ENCODE measurements at places on chromosomes 2 and 18.

DNA sequence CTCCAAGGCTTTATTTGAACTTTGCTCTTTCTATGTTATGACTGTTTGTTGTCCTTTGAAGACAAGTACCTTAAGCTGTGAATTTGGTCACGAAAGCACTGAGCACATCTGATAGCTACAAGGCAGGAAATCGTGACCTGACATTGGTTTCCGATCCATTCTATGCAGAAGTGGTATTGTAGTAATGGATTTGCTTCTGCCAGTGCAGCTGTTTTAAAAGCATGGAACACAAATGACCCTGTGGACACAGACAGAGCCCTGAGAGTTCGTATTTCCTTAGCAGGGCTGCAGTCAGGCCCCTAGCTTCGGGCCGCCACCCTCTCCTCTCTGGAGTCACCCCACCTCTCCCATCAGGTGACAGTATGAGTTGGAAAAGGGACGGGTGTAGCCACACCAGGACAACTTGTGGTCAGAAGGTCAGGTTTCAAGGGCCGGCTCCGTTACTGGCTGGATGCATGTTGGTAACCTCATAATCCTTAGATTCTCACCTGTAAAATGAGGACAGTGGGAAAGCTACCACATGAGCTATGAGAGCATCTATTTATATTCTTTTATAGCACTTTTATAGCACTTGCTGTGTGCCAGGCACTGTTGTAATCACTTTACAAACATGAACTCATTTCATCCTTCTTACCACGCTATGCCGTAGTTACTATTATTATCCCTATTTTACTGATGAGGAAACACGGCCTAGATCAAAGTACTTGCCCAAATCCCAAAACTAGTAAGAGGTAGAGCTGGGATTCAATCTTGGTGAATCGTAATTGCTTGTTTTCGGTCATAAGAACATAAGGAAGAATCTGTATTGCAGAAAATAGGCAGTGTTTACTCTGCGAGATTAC is 70.2 kb downstream of the SPATS2L start:
- DNase-seq, result no peak

- no peak for DNase-seq
These were observed 139.6 kb upstream of the TRIB2 start for GRCh38 chr2:12577091-12577490.

- DNase-seq, result no peak
These were observed 68.2 kb downstream of the GLI2 start for GRCh38 chr2:120803764-120804335.

DNA sequence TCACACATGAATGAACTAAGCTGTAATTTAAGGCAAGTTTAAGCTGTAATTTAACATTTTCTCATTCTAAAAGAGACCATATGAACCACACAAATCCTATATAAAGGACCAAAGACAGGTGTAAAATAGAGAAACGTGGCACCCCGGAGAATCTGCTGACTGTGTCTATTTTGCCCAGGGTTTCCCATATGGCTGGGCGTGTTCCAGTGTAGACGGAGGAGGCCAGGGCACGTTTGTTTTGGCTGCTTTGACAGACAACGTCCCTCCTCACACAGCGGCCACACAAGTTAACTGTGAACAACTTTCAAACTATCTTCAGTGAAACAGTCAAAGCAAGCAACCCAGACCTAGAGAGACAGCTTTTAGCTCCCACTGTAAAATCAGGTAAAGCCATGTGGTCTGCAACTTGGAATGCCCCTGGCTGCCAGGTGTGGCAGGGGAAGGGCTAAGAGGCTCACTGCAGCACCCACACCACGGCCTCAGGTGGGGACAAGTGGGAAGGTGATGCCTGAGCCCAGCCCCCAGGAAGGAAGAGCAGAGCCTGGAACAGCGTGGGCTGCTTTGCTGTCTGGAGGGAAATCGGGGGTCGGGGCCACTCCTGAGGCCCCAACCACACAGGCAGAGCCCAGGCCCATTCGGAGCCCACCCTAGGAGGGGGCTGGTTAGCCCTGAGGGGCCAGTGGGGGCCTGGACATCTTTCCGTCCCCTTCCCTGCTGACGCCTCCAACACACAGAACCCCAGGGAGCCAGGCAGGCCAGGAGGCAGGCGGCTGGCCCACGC is 40.7 kb downstream of the SLC66A2 start:
- DNase-seq, result no peak

GRCh38 chr18:69958422-69958821 is 10.7 kb upstream of the CD226 start:
- no peak for DNase-seq

DNA sequence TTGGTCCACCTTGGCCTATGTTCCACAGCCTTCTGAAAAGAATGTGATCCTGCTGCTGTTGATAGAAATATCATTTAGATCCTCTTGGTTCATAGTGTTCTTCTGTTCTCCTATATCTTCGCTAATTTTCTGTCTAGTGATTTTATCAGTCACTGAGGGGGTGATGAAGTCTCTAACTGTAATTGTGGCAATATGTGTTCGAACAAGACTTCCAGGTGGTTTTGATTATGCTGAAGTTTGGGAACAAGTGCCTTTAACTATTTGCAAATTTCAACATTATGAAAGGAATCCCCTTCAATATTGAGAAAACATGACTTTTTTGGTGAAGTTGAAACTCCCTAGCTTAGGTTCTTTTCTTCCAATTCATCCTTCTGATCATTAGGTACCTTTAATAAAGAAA is 140.4 kb downstream of the MTX2 start:
- no peak for DNase-seq

DNA sequence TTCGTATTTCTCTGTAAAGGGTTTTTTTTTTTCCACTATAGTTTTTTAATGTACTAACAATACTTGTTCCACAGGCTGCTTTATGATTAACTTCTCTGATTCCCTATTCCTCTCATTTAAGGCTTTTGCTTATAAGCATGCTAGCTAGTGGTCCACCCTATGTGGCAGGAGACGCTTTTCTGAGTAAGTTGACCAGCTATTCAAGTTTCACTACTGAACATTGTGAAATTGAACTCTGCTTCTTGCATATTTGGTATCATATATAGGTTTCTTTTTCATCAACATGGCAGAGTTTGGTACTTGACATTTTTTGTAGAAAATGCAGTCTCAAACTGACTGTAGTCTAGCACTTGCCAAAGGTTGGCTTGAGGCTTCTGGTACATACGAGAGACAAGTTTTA is 74.2 kb downstream of the OTX1 start:
- no peak for DNase-seq

GRCh38 chr18:45416168-45416567 is 199.1 kb upstream of the SLC14A2 start:
- no peak for DNase-seq

GRCh38 chr2:603427-603826 is 73.8 kb downstream of the TMEM18 start:
- DNase-seq, result no peak

- DNase-seq, result no peak
These were observed 137.3 kb downstream of the CCDC148 start for GRCh38 chr2:158319269-158319668.
